Stimulated activated CD4-positive, alpha-beta T cell treated with anti-CD3 and anti-CD28 coated beads, Interleukin-4, amount 100 ng/mL, for 4 hours (primary cell): ENCODE measurements at places on chromosomes 13 and 19.

DNA sequence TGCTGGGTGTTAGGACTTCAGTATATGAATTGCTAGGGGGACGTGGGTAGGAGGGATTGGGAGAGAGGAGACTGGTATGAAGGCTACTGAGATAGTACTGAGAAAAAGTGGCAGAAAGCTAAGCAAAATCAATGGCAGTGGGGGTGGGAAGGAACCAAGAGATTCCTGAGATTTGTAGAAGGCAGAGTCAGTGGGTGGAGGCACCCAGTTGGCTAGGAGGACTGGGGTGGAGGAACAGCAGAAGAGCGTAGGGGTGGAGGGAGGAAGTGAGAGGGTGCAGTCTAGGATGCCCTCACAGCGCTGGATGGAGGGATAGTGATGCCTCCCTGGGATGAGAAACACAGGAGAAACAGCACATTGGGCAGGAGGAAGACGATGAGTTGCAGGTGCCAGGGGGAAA, 5.6 kb upstream of the MEDAG start:
- no peak for DNase-seq

GRCh38 chr19:46602392-46603194, 1.5 kb downstream of the CALM3 start:
- DNase-seq = peak; percentile 58

GRCh38 chr19:38463365-38463764, 29.9 kb downstream of the RYR1 start:
- DNase-seq = no peak

DNA sequence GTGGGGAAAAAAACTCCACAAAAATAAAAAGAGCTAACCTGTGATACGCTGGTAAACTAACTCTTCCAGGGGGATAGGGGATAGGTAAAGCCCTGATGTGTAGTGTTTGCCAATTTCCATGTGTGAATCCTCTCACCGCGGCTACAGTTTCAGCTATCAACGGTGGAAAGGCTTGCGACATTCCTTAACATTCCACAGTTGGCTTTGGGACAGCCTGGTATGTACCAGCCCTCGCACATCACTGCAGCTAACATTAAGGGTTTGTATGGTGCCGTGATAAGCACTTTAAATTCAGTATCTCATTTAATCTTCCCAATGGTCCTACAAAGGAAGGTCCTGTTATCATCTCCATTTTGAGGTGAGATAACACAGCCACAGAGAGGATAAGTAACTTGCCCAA, 112.4 kb downstream of the KATNAL1 start:
- DNase-seq = no peak

GRCh38 chr19:18790566-18791314, at the start of gene COMP:
TSS of gene COMP (minus strand) at chr19:18791305. CDS start at chr19:18791269, 36 bp downstream.
- DNase-seq = no peak
